Thyroid gland (tissue), 4 donors: ENCODE measurements at places on chromosomes 3 and 15. TPM values are rescaled to one million over a fixed set of nuclear protein-coding genes. Genes with fewer than 3 reads are reported as not detected.

DNA sequence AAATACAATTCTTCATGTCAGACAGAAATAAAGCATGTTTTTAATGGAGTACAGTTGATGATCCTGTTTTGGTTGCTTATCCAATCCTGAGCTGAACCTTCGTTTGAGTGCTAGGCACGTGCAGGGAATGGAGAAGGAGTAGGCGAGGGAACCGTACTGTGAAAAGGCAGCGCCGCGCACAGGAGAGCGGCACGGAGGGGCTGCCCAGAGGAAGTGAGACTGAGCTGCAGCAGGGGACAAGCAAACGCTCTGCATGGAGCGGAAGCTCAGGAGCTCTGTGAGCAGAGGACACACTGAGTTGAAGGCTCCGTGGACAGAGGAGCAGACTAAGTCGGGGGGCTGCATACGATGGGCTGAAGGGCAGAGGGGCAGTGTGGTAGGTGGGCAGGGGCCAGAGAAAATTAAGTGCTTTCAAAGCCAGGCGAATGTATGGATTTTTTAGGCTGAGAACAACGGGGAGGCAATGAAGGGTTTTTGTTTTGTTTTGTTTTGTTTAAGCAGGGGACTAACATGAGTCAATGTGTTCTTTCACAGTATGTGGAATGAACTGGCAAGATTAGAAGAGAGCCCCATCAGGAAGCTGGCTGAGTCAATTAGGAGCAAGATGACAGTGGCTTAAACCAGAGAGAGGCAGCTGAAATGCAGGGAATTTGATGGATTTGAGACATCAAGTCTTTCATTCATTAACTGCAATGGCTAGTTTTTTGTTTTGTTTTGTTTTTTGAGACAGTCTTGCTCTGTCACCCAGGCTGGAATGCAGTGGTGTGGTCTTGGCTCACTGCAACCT lies 23.8 kb upstream of the TM2D3 start:
- no peak for DNase-seq

GRCh38 chr15:68618908-68619698 lies 40.3 kb downstream of the CORO2B start:
- no peak for DNase-seq

DNA sequence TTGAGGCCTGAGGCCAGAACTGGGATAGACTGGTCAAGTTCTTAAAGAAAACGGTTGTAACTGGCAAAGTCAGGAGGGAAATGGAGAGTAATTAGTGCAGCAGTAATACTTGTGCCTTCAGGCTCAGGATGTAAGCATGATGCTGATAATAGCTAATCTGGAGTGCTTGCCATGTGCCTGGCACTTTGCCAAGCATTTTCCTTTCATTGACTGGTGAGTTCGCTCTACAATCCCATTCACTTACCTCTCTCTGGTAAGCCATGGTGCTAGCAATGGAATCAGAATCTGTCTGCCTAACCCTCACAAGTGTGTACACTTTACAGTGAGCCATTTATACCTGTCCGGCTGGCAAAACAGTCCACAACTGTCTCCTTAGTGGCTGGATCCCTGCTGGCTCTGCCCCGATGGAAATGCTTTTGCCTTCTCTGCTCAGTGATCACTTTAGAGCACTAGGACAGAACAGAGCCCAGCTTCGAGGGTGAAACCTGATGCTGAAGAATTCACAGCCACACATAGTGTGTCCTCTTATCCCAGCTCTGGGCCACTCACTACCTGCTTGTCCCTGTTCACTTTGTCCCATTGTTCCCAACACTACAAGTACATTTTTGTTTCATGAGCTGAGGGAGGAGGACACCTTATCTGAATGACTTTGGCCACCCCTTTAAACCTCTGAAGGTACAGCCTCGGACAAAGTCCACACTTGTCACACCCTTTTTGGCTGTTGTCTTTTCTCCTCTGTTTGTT lies 10.3 kb downstream of the CHP1 start:
- DNase-seq = peak; percentile 59

- no peak for DNase-seq
These were observed 417.1 kb downstream of the RBMS3 start for GRCh38 chr3:29697989-29698388.

DNA sequence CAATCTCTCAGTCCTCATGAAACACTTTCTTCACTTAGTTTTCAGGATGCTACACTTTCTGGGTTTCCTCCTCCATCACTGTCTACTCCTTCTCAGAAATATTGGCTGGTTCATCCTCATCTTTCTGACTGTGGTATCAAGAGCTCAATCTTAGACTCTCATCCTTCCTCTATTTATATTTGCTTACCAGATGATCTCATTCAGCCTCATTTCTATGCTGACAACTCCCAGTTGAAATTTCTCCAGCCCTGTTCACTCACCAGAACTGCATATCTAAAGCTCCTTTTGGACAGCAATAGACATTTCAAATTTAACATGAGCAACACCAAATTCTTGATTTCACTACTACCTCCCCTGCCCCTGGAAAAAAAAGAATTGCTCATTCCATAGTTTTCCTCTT lies 48.0 kb upstream of the FBN1 start:
- no peak for DNase-seq

GRCh38 chr15:50563756-50564155 lies 17.3 kb upstream of the USP50 start:
- DNase-seq = no peak

The SMCO1 gene
- total RNA-seq = not detected

The P2RY13 gene
- 1.8 TPM for total RNA-seq

The LZTFL1 gene
- total RNA-seq = 47.0 TPM
